ENCODE measurements at places on chromosomes 12 and 14. TPM values are rescaled to one million over a fixed set of nuclear protein-coding genes. Genes with fewer than 3 reads are reported as not detected.
A peak's percentile ranks its signal among the peaks of the same experiment; 100 is the strongest.

DNA sequence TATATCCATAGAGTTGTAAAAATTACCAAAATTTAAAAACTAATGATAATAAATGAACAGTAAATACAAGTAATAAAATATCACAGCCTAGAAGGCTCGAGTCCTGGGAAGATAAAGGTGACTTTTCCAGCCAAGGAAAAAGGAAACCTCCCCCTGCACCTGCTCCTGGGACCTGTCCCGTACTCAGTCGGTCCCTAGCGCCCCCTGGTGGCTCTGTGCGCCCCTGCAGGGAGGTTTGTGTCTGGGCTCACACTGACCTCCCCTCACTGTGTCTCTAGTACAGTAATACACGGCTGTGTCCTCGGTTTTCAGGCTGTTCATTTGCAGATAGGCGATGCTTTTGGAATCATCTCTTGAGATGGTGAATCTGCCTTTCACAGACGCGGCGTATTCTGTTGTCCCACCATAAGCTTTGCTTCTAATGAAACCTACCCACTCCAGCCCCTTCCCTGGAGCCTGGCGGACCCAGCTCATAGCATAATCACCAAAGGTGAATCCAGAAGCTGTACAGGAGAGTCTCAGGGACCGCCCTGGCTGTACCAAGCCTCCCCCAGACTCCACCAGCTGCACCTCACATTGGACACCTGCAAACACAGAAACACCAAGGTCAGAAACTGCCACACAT is 1030.4 kb downstream of the TMEM121 start:
- peak; percentile 64 for DNase-seq

DNA sequence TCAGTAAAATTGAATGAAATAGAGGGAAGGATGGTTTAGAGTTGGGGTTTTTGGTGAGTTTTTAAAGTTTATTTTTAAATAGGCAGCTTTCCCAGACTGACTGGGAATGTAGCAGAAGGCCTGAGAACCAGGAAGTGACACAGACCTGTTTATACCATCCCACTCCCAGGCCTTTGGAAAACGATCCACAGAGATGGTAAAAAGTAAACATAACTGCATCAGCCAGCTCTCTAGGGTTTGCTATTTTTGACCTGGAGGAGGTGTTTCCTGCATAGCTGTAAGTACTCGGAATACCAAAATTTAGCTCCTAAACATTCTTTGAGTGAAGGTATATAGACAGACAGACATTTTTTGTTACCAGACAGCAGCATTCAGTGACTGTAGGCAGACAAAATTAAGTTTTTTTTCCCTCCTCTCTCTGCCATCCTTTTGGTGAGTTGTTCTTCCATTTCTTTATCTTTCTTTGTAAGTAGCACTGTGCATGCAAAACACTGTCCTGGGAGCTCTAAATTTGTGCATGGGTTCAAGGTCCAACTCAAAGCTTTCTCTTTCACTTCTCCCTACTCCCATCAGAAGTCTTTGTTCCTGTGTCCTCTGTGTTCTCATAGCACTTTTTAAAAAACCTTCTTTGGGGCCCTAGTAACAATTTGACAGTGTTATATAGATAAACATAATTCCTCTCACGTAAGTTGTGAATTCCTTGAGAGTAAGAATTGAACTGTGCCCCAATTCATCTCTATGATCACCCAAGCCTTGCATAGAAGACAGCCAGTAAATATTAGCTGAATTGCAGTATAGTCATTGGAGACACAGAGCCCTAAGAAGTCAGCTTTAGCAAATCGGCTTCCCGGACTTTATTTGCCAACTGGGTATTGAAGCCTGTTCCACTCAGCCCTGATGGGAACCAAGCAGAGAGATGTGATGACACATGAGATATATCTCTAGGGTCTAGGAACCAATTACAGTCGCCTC is 37.4 kb downstream of the SUSD6 start:
- no peak for DNase-seq

GRCh38 chr12:1885082-1885596 is 33.3 kb downstream of the CACNA2D4 start:
- DNase-seq: no peak

- DNase-seq: no peak
Measured at GRCh38 chr14:49879646-49880204, 13.2 kb upstream of the ARF6 start.

The FLRT2 gene
- 1.5 TPM for total RNA-seq

The NRL gene
- 1.4 TPM for total RNA-seq

The CLEC2A gene
- not detected for total RNA-seq

The MYRFL gene
- total RNA-seq: not detected

The CLEC4E gene
- 0.86 TPM for total RNA-seq

Data from right lobe of liver (tissue), 6 donors.